ENCODE measurements at places on chromosomes 1 and 21. TPM values are rescaled to one million over a fixed set of nuclear protein-coding genes. Genes with fewer than 3 reads are reported as not detected.

DNA sequence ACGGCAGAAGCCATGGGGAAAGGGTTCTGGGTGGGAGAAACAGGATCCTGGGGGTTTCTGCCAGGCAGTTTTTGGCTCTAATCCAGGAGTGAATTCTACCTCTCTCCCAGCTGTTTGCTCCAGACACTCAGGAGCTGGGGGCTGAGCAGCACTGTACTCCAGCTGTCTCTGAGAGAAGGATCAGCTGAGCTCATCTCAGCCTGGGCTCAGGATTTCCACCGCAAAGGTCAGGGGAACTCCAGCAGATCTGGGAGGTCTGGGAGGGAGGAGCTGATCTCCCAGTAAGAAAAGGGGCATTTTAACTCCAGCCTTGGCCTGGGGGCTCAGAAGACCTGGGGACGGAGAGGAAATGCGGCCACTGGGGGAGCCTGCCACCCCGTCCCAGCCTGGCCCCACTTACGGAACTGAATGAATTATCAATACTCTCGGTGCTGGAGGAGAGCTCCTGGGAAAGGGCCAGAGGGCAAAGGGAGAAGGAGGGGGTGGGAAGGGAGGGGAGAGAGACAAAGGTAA, 17.3 kb downstream of the PI4KB start:
- DNase-seq = no peak

GRCh38 chr1:171137580-171137979, 46.9 kb downstream of the FMO3 start:
- no peak for DNase-seq

DNA sequence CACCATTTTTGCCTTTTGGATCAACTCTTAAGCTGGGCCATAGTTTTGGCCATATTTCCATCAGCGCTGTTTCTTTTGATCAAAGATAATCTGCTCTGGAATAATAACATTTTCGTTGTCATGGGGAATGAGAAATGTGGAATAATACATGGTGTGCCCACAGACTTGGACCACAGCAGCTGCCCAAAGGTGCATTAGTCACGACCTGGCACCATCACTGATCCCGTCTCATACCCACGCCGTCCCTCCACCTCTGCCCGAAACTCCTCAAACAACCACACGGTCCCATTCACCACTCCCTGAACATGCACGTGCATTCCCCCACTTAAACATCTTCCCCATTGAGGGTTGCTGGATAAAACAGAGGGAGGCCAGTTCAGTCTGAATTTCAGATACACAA, 76.9 kb downstream of the SLC66A1 start:
- no peak for DNase-seq

DNA sequence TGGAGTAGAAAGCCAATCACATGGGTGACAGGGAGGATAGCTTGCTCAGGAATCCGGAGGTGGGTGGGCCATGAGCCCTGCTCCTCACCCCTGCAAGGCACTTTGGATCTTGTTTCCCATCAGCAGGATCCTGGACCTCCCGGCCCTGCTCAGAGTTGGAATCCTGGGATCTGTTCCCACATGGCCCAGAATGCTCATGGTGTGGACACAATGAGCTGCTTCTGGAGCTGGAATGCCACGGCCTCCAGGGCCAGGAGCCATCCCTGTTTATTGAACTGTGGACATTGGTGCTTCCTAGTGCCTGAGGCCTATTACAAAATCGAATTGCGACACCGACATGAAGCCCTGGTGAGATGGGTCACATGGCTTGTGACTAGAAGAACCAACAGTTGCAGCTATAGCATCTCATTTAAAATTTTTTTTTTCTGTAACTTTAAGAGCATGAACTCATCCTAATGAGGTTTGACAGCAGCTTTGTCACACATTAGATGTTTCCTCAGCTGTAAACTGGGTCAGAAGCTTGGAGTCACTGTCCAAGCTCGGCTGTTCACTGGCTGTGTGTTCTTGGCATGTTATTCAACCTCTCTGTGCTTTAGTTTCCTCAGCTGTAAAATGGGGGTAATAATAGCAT, 40.4 kb upstream of the GOLT1A start:
- peak; percentile 70 for DNase-seq

- no peak for DNase-seq
Measured at GRCh38 chr21:28455253-28455600, 537.5 kb downstream of the LTN1 start.

GRCh38 chr1:116420417-116421200, 47.6 kb downstream of the ATP1A1 start:
- DNase-seq = no peak

- DNase-seq = peak; percentile 54
Measured at GRCh38 chr1:113912594-113913311, 7.6 kb downstream of the DCLRE1B start.

- DNase-seq = no peak
Measured at GRCh38 chr1:11935057-11935412, 518 bp downstream of the PLOD1 start.

- DNase-seq = no peak
Measured at GRCh38 chr1:107016376-107016978, 40.0 kb upstream of the PRMT6 start.

Gene PLEKHA6
- total RNA-seq = 21.6 TPM

Gene TARDBP
- total RNA-seq = 117 TPM

DNA sequence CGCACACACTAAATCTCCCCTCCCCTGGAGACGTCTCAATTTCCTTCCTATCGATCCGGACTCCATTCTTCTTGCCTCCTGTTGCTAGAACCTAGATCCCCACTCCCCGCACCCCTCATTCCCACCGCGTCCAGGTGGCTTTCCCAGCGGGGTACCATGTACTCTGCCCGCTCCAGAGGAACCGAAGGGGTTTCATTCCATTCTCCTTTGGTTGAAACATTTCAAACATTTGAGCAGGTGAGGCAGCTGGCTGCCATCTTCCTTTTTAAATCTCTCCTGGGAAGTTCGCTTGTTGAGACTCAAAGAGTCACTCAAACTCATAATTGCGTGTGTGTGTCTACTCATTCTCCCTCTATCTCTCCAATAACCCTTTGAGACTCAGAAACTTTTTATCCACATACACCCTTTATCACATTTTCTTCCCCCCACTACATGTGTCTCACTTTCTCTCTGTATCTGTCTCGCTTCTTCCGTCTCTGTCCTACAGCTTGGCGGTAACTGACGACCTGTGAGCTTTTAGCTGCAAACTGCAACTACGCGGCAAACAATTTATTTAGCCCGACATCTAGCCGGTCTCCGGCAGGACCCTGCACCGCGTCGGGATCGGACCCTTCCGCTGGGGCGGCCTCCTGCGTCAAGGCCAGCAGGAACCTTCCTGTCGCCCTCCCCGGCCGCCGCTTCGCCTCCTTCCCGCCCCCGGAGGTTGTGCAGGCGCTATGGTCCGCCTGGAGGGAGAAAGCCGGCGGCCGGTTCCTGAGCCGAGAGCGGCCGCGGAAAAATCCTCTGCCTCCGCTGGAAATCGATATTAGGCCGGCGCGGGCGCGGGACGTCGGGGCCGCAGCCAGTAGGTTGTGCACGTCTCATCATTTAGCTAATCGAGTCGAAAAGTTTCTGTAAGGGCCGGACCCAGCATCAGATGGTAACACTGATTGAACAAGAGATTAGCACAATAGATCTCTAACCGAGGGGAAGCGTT, 3.0 kb upstream of the FOXD3 start:
- no peak for DNase-seq

Gene CHRM3
- total RNA-seq = 0.30 TPM

GRCh38 chr1:86621286-86621685, 74.4 kb downstream of the CLCA4 start:
- no peak for DNase-seq

Gene ETV3L
- not detected for total RNA-seq

- no peak for DNase-seq
Measured at GRCh38 chr1:118077331-118078045, 107.5 kb downstream of the SPAG17 start.

Gene FCRL2
- not detected for total RNA-seq

DNA sequence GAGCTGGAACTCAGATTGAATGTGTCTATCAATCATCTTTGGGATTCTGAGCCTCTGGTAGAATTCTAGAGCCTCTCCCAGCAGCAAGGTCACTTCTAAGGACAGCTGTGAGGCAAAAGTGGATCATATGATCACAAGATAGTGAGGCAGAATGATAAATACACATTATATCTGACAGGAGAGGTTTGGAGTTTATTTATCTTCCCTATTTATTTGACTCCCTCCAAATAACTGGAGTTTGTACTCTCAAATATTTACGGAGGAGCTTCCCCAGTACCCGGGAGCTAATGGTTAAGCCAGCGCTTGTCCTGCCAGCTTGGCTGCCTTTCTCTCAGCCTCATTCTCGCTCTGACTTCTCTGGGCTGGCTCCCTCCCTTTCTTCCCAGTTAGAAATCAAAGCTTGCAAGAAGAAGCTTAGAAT, 2.3 kb downstream of the HMGCS2 start:
- DNase-seq = no peak
